H9 (cell line): ENCODE measurements at places on chromosomes 3 and 15.

GRCh38 chr3:193744048-193744821, 151.2 kb downstream of the OPA1 start:
- no peak for DNase-seq

DNA sequence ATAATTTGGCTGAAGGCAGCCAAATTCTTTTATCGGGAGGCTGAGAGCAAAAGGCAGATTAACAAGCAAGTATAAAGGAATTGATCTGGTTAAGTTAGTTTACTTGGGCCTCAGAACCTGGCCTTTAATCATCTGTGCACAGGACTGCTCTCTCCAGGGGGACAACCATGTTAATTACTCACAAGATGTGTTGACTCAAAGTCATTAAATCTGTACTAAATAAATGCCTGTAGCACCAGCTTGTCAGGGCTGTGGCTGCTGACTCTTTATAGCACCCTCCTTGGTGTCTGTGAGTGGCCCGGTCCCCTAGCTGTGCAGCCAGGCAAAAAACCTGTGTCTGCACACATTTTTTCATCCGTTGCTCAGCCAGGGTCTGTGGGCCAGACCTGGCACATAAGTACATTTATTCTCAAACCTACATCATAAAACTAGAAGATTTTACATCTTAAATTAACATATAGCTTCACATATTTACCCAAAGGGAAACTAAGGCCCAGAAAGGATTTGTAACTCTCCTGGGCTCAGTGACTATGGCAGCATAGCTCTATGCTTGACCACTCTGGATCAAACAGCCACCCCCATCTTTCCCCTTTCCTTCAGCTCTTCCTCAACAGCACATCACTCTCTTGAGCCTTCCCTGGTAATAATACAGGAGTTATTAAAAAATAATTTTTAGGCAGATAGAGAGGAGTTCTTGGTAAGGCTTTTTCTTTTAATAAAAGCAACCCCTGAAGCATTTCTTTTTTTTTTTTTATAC, 51.4 kb downstream of the NCEH1 start:
- DNase-seq, result no peak

GRCh38 chr15:69756440-69756839, 303.8 kb downstream of the RPLP1 start:
- no peak for DNase-seq

DNA sequence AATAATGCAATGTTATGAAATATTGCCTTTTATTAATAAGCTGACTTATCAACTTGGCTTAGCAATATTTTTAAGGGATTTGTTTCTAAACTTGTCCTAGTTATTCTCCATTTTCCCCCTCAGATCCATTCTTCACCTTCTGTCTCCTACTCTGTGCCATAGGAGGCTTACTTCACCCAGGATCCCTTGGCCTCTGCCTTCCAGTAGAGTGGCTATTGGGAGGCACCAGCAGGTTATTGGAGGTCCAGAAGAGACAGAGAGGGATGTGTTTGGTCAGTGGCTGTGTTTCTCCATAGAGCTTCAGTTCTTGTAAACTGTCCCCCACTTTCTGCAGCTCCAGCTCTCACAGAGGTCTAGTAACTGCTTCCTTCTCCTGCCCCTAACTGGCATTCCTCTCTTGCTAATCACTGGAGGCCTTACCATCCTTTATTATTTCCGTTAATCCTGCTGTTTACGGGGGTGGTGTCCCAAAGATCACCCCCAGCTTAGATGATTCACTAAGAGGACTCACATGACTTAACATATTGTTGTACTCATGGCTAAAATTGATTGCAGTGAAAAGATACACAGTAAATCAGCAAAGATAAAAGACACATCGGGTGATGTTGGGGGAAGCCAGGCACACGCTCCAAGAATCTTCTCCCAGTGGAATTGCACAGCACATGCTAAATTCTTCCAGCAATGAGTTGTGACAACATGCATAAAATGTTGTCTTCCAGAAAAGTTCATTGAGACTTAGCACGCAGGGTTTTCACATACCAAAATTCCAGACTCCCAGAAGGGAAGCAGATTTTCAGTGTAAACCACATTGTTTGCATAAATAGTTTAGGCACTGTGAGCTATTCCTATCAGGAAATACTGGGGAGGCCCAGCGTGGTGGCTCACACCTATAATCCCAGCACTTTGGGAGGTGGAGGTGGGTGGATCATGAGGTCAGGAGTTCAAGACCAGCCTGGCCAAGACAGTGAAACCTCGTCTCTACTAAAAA, 67.5 kb downstream of the RPL22L1 start:
- DNase-seq, result no peak

- no peak for DNase-seq
Observed at GRCh38 chr15:69860321-69860720, 237.4 kb downstream of the TLE3 start.

DNA sequence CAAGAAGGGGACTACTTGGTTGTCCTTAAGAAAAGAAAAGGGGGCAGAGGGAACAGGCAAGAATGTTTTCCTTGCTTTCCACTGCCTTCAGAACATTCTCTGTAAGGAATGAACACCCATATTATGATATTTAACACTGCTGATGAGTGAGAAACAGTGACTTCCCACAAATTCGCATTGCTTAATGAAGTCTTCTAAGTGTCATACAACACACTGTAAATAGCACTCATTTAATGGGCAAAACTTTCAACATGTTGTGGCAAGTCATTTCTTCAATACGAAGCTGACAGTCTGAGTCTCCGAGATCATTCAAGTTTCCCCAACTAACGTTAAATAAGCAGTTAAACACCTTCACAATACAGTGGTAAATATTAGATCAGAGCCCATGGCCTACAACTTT, 464.4 kb downstream of the SHQ1 start:
- DNase-seq, result no peak

DNA sequence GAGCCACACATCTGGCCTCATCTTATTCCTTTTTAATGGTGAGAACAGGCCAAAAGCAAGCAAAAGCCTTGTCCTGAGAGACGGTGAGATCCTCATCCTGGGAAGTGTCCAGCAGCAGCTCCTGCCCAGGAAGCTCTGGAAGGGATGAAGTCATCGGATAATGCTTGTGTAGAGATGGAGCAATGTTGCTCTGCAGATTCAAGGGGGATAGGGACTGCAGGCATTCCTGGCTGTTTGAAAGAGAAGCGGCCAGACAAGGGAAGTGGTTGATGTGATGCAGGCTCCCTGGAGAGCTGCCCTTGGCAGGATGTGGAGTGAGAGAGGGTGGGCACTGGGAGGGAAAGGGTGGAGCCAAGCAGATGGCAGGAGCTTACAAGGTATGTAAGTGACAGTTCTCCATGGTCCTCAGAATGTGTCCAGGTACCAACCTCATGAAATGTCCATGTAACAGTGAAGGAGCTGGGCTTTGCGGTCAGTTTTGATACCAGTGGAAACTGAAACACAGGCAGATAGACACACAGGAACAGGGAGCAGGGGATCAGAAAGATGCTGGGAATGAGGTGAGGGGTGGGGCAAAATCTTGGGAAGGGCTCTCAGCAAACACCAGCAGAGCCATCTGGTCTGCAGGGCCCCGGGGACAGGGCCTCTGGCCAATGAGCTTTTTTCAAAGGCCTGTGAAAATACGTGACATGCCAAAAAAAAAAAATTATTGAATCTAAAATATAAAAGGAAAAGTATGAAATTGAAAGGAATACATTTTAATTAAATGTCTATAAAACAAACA, 32.2 kb upstream of the LACTB start:
- DNase-seq, result peak; percentile 86

- no peak for DNase-seq
Observed at GRCh38 chr3:4904811-4905695, 74.2 kb upstream of the BHLHE40 start.

- DNase-seq, result no peak
Observed at GRCh38 chr15:62641825-62642224, 400.7 kb upstream of the TPM1 start.

GRCh38 chr15:28273873-28274610, 47.9 kb downstream of the HERC2 start:
- no peak for DNase-seq

DNA sequence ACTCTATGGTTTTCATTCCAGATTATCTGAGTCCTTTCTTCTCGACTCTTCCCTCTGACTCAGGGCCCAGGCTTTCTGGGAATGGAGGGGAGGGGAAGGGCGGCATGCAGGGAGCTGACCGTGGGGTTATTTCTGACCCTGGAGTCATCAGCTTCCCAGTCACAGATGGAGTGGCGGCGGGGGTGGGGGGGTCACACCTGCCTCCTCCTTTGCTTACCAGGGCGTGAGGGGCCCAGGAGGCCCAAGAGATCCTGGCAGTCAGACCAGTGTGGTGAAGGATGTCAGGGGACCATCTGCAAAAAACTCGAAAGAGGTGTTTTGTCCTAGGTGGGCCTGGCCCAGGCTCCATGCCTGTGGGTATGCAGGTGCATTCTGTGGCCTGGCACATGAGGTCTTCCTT, 996 bp upstream of the XIRP1 start:
- DNase-seq, result no peak

- no peak for DNase-seq
Observed at GRCh38 chr3:53799338-53799865, 46.8 kb downstream of the CHDH start.

DNA sequence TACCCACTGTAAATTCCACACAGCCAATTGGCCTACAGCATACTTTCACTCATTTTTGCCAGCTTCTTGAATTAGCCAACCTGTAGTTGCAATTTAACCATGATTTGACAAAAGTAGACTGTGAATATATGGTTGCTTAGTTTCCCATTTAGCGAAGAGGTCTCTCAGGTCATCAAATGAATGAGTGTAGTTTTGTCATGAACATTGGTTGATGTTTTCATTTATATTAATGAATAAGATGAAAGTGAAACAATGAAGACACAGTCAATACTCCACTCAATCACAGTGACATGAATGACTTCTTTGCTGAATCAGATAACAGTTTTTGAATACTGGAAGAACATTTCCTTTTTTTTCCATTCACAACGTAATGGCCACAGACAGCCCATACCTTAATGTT, 15.3 kb upstream of the FAM3D start:
- DNase-seq, result no peak

GRCh38 chr3:26807272-26807671, 184.7 kb downstream of the LRRC3B start:
- DNase-seq, result no peak

DNA sequence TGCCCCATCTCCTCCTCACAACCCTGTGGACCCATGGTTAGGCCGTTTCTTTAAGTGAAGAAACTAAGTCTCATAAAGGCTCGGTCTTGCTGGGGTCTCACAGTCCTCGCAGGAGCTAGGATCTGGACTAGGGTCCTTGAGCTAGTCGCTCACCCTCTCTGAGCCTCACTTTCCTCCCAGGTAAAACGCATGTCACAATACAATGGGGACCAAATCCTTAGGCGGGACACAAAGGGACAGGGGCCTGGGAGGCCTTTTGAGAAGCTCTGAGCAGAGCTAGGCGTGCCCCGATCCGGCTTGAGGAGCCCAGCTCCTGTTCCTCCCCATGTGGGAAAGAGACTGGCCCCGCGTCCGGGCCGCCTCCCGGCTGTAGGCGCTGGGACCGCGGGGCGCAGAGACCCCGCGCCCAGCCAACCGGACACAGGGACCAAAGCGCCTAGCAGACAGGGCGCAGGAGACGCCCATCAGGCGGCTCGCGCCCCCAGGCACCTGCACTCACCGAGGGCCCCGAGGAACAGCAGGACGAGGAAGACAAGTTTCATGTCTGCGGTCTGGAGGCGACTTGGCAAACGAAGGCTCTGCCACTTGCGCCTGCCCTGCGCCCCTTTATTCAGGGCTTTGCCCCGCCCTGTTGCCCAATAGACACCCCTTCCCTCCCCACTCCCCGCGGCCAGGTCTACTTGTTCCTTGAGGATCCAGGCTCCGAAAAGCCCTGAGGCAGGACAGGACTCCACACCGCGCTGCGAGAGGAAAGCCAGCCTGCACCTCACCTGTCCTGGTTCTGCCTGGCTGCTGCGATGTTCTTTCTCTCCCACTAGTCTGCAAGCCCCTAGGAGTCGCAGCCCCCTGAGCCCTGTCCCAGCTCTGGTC, at the start of gene LTF:
LTF (minus strand) TSS at position 580 of the 870 bp plus-strand sequence; CDS start at position 542, 38 bp downstream.
- peak; percentile 49 for DNase-seq

GRCh38 chr3:97930018-97930417, 42.2 kb downstream of the RIOX2 start:
- no peak for DNase-seq

DNA sequence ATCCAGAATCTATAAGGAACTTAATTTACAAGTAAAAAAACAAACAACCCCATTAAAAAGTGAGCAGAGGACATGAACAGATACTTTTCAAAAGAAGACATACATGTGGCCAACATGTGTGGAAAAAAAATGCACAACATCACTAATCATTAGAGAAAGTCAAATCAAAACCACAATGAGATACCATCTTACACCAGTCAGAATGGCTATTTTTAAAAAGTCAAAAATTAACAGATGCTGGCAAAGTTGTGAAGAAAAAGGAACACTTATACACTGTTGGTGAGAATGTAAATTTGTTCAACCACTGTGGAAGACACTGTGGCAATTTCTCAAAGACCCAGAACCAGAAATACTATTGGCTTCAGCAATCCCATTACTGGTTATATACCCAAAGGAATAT, 830.0 kb upstream of the ALCAM start:
- no peak for DNase-seq

DNA sequence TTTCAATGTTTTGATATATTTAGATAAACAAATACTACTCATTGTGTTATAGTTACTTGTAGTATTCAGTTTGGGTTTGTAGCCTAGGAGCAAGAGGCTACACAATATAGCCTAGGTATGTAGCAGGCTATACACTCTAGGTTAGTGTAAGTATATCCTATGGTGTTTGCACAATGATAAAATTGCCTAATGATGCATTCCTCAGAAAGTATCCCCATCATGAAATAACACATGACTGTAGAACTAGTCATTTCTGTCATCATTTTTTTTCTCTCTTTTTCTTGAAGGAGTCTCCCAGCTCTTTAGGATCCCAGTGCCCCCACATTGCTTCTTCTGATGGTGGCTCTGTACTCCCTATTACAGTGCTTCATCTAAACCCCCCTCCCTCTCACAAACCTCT, 157.7 kb upstream of the CADPS start:
- no peak for DNase-seq

GRCh38 chr15:67127331-67127664, 61.9 kb downstream of the SMAD3 start:
- DNase-seq, result no peak

DNA sequence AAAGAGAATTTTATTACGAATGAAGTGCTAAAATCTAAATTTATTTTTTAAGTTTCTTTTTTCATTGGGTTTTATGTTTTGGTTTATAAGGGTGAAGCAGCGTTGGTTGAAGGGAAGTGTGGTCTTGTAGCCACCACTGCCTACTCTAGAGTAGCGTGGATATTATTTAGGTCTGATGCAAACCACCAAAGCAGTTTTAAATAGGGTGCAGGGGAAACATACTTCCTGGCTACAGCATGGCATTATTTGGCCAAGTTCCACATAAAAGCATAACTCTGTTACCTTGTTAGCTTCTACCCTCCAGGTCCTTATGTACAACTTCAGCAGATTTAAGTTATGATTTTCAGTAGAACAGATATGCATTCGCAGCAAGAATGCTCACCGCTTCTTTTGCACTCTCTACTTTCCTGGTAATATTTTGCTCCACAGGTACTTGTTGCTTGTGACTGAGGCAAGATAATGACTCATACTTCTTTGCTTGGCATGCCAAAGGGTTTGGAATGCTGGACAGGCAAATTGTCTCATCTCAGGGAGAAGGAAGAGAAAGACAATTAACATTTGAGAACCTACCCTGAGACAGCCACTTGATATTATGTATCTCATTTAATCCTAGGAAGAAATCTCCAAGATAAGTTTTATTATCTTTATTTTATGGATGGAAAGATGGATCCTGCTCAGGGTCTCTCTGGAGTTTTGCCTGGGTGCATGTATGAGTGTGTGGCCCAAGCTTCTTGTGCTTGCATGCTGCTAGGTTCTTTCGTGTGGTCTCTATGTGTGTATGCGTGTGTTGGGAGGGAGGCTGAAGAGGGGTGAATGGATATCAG, 5.4 kb downstream of the TGFBR2 start:
- DNase-seq, result no peak

- no peak for DNase-seq
Observed at GRCh38 chr3:53180305-53181023, 19.5 kb downstream of the PRKCD start.
